ENCODE measurements at places on chromosomes 6 and 20.

GRCh38 chr20:10007747-10008146 is 27.0 kb upstream of the ANKEF1 start:
- no peak for DNase-seq

- no peak for DNase-seq
Measured at GRCh38 chr6:161168281-161168891, 105.5 kb downstream of the AGPAT4 start.

DNA sequence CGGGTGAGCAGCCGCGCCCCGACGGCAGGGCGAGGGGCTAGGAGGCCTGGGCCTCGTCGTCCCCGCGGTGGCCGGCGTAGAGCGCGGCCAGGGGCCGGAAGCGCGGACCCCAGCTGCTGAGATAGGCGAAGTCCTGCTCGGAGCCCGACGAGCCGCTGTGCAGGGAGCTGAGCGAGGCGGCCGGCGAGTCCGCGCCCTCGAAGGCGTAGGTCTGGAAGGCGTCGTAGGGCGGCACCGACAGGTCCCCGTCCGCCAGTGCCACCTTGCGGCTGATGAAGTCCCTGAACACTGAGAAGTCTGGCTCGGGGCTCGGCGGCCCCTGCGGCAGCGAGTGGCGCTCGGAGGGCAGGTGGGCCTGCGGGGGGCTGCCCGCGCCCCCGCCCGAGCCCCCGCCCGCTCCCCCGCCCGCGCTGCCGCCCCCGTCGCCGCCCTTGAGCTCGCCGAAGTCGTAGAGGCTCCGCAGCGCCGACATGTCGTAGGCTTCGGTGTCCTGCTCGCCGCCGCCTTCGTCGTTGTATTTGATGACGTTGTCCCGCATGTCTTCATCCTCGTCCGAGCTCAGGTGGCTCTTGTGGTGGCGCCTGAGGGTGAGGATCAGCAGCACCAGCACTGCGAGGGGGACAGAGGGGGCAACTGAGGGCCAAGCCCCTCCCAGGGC is 56.5 kb downstream of the CD40 start:
- DNase-seq = peak; percentile 60

- no peak for DNase-seq
Measured at GRCh38 chr6:133262804-133263203, 21.6 kb downstream of the EYA4 start.

GRCh38 chr6:17589406-17590096 is 10.6 kb upstream of the FAM8A1 start:
- DNase-seq = no peak

DNA sequence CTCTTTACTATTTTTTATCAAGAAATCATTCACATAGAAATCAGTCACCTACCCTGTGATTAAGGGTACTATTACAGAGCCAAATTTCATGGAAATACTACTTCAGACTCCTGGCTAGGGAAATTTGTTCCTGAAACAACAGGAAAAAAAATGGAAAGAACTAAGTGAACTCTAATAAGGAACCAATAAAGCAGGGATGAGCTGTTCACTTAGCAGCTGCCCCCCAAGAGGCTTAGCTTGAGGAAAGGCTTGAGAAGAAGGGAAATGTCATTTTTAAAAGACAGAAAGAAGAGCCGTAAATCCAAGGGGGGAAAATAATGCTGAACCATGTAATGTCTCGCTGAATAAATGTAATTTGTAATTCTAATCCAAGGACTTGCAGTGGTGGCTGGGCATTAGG is 88.8 kb downstream of the COL21A1 start:
- no peak for DNase-seq

GRCh38 chr6:101980924-101981323 is 587.4 kb downstream of the GRIK2 start:
- no peak for DNase-seq

GRCh38 chr6:141105481-141105880 is 1027.2 kb upstream of the GJE1 start:
- DNase-seq = no peak

- DNase-seq = no peak
Measured at GRCh38 chr6:34554291-34555006, 1.7 kb downstream of the SPDEF start.
